ENCODE measurements at places on chromosomes 16 and 17. TPM values are rescaled to one million over a fixed set of nuclear protein-coding genes. Genes with fewer than 3 reads are reported as not detected.
A peak's percentile ranks its signal among the peaks of the same experiment; 100 is the strongest.

APOH gene
- not detected for total RNA-seq

PTGES3L gene
- total RNA-seq = 2.1 TPM

GRCh38 chr17:63498626-63499195, 21.9 kb downstream of the ACE start:
- no peak for DNase-seq
- H3K27me3 ChIP-seq = peaks cover 36% of the 10 kb centered on the region

GRCh38 chr17:46163929-46164594, 29.2 kb downstream of the KANSL1 start:
- peaks cover 12% of the 10 kb centered on the region for H3K36me3 ChIP-seq
- H3K27me3 ChIP-seq = no peaks in the 10 kb centered on the region
- H3K4me3 ChIP-seq = no peak overlapping the region
- peaks cover 57% of the 10 kb centered on the region for H3K4me1 ChIP-seq
- H3K27ac ChIP-seq = no peak overlapping the region

GRCh38 chr16:28308794-28309584, 16.7 kb downstream of the SBK1 start:
- H3K27me3 ChIP-seq = peaks cover 18% of the 10 kb centered on the region
- H3K4me1 ChIP-seq = no peaks in the 10 kb centered on the region
- DNase-seq = no peak
- no peak overlapping the region for H3K4me3 ChIP-seq
- no peak overlapping the region for H3K27ac ChIP-seq

- H3K4me3 ChIP-seq = peak overlapping the region; percentile 61
- peaks cover 5% of the 10 kb centered on the region for H3K36me3 ChIP-seq
- H3K4me1 ChIP-seq = no peaks in the 10 kb centered on the region
- peaks cover 39% of the 10 kb centered on the region for H3K27me3 ChIP-seq
- no peak for DNase-seq
Observed at GRCh38 chr17:9020096-9020823, 1.1 kb upstream of the NTN1 start.

Data from Calu3 (cell line).